ENCODE measurements at places on chromosomes 7 and 10.

DNA sequence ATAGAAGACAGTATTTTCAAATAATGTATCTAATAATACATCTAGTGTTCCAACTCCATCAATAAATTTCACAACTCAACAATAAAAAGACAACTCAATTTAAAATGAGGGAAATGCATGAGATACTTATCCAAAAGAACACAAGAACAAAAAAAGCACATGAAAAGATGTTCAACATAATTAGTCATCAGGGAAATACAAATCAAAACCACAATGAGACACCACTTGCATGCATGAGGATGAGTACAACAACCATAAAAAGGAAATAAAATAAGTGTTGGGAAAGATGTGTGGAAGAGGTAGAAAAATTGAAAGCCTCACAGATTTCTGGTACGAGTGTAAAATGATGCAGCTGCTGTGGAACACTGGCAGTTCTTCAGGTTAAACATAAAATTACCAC is 111.6 kb upstream of the PTPRZ1 start:
- DNase-seq = no peak

DNA sequence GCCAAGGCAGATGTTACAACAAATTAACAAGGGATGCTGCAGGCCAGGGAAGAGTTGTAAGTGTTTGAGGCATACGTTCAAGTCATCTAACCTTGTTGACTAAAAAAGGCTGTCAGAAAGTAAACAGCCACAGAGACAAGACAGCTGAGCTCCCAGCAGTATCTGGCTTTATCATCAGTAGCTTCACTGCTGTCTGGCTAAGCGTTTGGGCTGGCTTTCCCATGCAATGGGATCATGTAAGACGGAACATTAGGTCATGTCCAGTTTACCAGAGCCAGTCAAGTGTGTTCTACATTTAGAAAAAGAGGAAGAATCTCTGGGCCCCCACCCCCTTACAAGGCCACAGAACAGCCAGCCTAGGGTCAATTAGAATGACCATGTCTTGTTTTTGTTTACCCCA is 51.3 kb upstream of the GSAP start:
- peak; percentile 13 for DNase-seq

DNA sequence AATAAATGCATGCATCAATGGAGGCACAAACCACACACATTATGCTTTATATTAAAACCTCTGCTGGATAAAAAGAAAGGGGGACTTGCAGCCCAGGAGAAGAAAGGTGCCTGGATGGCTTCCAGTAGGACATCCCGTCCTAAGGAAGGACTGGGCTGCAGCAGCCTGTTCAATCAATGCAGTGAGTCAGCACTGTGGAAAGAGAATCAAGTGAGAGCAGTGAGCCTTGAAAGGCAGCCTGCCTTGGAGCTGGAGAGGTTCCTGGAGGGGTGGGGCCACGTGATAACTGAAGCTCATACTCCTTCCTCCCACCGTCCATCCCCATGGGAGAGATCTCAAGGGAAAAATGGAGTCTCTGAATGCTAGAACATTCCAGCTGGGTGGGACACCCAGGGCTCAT is 501.2 kb downstream of the ADRA2A start:
- no peak for DNase-seq

DNA sequence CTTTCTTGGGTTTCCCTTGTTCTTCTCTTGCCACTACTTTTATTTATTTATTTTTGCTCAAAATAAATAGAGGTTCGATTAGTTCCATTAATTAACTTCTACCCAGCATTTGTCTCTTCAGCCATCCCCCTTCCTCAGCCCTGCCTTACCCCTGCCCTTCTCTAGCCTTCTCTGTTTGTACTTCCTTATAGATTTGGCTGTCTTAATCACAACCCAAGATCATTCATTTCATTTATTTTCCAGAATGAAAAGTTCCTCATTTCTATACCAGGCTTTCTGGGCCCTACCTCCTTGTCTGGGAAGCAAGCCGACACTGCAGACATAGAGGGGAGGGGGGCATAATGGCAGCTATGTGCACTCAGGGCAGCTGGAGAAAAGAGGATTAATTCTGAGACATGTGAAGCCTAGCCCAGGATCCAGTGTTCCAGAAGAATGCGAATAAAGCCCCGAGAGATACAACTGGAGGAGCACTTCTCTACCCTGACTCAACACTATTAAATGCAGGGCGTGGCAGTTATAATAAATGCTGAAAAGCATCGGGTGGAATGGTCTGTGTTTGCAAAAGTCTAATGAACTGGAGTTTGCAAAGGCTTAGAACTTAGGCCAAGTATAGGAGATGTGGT is 6.4 kb upstream of the PDCD4 start:
- no peak for DNase-seq

DNA sequence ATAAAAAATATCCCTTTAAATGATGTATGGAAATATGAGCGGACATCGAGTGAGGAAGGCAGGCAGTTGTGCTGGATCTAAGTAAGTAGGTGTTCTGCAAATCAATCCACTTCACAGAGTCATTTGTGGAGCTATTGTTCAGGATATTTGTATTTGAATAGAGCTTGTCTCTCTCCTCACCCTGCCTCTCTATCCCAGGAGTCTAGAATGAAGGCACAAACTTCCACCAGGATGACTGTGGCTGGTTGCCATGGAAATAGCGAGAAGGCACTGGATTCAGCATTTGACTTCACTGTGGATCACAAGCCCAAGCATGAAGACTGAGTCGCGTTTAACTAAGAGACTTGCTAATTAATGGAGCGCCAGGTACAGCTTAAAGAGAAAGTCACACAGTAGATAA is 53.2 kb downstream of the NPY start:
- no peak for DNase-seq

DNA sequence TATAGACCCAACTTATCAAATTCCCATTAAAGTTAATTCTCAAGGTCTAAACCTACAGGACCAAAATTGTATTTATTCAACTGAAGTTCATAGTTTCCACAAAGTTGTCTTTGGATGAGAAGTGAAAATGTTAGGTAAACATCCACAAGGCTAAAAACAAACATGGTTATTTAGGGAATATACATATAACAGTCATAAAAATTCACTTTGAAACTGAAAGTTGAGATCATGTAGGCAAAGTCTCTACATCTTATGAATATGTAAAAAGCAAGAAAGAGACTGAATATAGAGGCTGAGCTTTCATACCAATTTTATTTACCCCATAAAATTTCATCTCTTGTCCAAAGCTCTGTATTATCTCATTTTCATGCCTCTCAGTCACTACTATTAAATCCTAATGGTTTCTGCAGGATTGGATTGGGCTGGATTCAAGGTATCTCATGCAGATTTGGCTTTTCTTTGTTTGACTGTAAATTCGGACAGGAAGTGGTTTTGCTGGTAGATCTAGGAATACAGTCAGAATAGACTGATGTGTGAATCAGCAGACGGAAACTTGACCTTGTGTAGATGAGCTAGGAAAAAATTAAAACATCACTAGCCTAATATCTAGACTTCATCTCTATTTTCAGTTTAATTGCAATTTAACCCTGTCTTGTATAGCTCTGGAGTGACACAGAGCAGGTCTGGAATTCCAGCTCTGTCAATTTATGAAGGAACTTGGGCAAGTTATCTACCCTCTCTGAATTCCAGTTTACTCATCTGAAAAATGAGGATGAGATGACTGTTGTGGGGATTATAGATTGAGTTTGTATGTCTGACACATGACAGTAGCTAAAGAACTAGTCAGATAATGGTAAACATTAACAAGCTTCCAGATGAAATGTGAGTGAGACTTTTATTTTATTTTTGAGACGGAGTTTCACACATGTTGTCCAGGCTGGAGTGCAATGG is 27.3 kb upstream of the SKAP2 start:
- no peak for DNase-seq

- peak; percentile 37 for DNase-seq
These were observed 1.1 kb upstream of the EGR2 start for GRCh38 chr10:62817121-62817765.

DNA sequence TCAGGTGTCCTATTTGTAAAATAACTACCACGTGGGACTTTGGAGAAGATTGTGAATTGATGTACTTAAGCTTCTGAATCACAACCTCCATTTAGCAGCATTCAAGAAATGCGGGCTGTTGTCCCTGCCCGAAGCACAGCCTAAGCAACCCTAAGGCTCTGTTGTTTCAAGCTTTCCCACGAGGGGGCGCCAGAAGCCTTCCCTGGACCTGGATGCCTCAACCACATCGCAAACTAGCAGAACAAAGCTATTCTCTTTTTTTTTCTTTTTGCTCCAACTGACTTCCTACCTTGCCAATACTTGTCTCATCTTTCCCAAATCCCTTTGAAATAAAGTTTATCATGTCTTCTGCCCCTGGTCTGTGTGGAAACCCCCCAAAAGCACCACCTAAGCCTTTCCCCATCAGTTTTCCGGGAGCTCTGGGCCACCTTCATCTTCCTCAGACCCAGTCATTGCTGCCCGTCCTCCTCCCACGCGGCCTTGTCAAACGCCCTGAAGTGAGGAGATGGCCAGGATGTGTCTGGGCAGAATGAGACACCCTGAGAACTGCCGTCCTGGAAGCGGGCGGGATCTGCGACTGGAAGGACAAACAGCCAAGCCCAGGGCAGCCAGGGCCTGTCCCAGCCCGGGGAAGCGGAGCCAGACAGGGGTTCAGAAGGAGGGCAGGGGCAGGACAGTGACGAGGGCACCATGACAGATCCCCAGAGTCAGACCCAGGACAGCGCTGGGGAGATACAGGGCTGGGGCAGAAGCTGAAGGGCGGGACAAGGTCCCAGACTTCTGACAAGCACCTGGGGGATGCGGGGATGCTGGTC is 112.7 kb downstream of the SLIT1 start:
- peak; percentile 78 for DNase-seq

- DNase-seq = no peak
These were observed 28.6 kb downstream of the ORC5 start for GRCh38 chr7:104179178-104179577.

GRCh38 chr10:21047511-21047910 is 150.4 kb upstream of the NEBL start:
- no peak for DNase-seq
